Stimulated activated CD8-positive, alpha-beta memory T cell treated with anti-CD3 and anti-CD28 coated beads, Interleukin-4, amount 100 ng/mL, for 1 hour (primary cell): ENCODE measurements at places on chromosomes 1 and 21.

- no peak for DNase-seq
Measured at GRCh38 chr1:220274251-220274855, 2.1 kb upstream of the RAB3GAP2 start.

- DNase-seq = peak; percentile 58
Measured at GRCh38 chr1:35564037-35564883, 6.7 kb downstream of the NCDN start.

DNA sequence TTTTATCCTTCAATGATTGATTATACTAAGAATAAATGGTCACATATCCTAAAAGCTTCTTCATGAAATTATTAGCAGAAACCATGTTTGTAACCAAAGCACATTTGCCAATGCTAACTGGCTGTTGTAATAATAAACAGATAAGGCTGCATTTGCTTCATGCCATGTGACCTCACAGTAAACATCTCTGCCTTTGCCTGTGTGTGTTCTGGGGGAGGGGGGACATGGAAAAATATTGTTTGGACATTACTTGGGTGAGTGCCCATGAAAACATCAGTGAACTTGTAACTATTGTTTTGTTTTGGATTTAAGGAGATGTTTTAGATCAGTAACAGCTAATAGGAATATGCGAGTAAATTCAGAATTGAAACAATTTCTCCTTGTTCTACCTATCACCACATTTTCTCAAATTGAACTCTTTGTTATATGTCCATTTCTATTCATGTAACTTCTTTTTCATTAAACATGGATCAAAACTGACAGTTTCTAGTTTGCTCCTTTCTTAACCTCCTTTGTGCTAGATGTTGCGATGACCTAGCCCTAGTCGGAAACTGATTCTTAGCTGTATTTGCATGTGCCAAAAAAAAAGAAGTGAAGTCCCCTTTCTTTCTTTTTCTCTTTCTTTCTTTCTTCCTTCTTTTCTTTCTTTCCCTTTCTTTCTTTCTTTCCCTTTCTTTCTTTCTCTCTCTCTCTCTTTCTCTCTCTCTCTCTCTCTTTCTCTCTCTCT lies 45.1 kb downstream of the MAP3K7CL start:
- no peak for DNase-seq

GRCh38 chr1:209767706-209768105 lies 11.9 kb downstream of the TRAF3IP3 start:
- no peak for DNase-seq

GRCh38 chr1:149917571-149918144 lies at the start of gene SV2A:
SV2A (minus strand) TSS chr1:149917844; CDS start chr1:149913840, 4,004 bp downstream.
- DNase-seq = no peak

DNA sequence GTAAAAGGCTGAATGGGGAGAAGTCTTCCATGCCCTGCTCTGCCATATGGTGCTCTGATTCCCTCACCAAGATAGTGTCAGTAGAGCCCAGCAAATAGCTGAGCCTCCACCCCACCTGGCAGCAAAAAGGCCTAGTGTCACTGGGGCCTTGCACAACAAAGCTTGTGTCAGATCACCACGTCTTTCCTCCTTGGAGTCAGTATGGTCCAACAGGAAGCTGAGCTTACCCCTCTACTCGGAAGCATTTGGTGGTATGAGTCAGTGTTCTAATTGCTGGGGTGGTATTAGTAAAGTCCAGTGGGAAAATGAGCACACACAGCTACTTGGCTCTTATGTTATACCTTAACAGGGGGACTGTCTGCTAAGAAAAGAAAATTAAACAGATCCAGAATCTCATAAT lies 18.7 kb upstream of the RRP15 start:
- no peak for DNase-seq

DNA sequence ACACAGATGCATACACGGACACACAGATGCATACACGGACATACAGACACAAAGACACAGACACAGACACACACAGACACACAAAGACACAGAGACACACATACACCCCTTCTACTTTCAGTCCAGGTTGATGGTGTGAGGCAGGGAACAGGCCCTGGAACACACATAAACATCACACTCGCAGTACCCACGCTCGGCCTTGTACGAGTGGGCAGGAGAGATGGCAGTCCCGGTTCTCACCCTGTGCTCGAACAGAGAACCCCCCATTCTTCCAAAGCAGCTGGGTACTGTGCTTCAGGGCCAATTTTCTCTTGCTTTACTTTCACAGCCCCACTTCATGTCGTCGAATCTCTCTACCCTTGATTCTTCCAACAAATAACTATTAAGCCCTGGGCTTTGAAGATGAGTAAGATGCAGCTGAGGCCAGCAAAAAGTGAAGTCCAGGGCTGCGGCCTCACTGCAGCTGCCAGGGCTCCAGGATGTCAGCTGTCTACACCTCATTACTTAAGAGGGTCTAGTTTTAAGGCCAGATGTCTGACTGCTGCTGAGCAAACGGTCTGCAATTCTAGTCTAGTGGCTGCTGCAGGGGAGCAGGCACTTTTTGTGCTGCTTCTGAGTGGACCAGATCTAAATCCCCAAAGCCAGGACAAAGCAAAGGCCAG lies 90.1 kb downstream of the PGBD5 start:
- DNase-seq = no peak

DNA sequence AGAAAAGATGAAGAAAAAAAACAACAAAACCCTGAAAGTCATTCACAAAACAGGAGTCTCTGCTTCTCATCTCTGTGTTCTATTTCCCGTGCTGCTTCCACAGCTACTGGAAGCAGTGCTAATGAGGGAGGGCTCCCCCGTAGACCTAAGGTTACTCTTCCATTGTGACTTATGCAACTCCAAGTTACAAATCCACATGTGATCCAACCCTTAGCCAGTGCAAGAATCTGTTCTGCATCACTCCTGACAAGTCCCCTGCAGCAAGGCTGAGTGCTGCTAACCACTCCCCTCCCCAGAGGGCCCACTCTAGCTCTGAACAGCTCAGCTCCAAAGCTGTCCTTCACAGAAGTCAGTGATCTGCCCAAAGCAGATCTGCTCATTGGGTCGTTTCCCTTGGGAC lies 10.3 kb downstream of the DNALI1 start:
- no peak for DNase-seq

GRCh38 chr1:230068952-230069684 lies 2.1 kb downstream of the GALNT2 start:
- DNase-seq = no peak

DNA sequence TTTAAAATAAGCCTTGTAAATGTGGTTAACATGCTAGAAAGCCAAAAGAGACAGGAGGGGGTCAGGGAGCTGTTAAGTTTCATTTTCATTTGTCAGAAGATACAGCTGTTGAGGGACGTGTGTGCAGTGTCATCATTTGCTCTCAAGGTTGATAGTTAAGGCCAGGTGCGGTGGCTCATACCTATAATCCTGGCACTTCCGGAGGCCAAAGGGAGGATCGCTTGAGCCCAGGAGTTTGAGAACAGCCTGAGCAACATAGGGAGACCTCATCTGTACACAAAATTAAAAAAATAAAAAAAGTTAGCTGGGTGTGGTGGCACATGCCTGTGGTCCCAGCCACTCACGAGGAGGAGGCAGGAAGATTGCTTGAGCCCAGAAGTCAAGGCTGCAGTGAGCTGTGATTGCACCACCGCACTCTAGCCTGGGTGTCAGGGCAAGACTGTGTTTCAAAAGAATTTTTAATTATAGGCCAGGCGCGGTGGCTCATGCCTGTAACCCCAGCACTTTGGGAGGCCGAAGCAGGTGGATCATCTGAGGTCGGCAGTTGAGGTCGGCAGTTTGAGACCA lies 22.7 kb downstream of the ZBTB8OS start:
- DNase-seq = no peak

DNA sequence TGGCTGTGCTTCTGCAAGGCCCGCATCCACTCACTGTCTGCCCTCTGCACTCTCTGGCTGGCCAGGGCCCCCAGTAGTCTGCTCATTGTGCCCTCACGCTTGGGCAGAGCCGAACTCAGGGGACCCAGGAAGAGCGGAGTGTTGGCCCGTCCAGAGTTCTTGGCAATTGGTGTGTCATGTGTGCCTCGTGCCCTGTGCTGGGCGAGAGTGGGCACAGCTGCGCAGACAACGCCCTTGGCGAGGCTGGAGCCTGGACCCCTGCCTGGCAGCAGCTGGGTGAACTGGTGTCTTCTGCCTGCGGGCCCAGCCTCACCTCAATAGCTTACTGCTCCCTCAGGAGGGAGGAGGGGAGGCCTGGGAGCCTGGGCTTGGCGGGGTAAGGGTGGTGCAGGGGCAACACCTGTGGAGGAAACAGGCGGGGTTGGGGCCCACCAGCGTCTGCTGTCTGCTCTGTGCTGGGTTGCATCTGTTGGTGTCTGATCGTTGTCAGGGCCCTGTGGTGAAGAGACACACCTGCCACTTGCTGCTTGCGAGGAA lies 2.1 kb downstream of the GUK1 start:
- DNase-seq = no peak

DNA sequence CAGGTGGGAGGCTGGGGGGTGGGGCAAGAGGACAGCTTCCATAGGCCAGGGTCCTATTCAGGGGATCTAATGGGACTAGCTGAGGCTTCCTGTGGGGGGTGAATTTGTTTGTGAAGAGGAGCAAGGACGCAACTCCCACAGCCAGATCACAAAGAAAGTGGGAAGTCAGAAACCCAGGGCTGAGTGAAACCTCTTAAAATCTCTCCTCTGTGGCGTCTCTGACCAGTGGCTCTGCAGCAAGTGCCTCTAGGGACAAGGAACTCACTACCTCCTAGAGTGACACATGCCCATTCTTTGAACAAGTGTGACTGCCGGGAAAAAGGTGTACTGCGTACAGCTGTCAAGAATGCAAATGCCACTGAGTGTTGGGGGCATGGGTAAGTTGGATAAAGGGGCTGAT lies 187.9 kb downstream of the HIVEP3 start:
- no peak for DNase-seq
